Activated naive CD4-positive, alpha-beta T cell (primary cell): ENCODE measurements at places on chromosomes 16 and 17.

DNA sequence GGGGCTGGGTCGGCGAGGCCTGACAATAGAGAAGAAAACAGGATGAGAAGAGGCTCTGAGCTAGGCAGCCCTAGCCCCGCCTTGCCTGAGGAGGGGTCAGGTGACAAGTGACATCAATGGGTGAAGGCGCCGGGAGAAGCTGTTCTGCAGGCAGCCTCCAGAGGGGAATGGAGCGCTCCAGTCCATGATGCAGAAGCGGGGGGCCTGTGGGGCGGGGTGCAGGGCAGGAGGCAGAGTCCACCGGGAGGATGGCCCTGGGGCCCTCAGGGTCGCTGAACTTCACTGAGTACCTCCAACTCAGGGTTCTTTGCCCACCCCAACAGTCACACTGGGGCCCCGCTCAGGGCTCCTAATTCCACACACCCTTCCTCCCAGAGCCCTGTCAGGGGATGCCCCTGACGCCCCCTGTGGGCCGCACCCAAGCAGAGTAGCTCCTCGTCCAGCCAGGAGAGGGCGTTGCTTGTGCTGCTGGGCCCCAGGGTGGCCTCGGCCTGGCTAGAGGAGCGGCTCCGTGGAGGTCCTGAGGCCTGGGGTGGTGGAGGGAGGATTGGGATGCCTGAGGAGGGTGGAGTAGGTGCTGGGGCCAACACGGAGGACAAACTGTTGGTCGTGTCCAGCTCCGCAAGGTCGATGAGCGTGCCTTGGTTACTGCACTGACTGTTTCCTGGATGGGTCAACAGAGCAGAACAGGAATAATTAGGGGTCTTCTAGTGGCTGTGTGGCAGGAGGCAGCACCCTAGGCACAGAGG, 20.8 kb downstream of the GGA3 start:
- DNase-seq: no peak

DNA sequence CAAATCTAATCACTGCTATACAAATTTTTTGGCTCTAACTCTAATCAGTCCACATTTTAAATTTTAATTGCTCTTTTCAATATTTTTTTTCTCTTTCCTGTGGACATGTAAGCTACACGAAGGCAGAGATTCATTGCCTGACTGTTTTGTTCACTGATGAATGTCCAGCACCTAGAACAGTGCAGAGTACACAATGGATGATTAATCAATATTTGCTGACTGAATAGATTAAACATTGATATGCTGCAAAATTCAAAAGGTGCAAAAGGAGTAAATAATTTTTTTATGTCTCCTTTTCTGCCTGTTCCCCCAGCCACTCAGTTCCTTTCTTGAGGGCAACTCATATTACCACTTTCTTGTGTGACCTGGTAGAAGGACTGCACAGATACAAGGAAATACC, 32.8 kb downstream of the SCNN1B start:
- no peak for DNase-seq

GRCh38 chr17:70517816-70518215, 348.5 kb downstream of the KCNJ2 start:
- no peak for DNase-seq

DNA sequence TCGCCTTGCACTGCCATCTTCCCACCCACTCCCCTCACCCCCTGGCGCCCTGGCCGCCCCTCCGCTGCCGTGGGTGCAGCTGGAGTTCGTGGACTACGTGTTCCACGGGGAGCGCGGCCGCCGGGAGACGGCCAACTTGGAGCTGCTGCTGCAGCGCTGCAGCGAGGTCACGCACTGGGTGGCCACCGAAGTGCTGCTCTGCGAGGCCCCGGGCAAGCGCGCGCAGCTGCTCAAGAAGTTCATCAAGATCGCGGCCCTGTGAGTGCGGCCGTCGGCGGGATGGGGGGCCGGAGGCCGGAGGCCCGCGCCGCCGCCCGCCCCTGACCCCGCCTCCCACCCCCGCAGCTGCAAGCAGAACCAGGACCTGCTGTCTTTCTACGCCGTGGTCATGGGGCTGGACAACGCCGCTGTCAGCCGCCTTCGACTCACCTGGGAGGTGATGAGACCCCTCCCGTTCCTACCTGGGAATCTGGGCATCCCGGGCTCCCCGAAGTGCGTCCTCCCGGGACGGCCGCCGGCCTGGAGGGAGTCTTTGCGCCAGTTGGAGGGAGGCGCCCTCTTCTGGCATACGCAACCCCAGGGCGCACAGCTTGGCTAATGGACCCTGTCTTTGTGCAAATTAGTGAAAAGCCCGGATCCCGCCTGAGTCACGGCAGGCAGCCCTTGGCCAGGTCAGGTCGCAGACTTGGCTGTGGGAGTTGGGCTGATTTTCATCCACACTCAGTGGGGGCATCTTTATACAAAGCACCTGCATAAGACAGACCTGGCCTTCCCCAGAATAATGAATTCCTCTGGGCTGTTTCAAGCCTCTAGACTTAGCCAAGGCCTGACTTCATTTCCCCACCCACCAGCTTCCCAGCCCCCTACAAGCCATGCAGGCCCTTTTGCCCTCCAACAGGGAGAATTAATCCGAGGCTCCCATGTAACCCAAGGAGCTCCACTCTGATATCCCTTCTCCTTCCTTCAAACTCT, 14.3 kb downstream of the RAPGEFL1 start:
- DNase-seq: no peak

DNA sequence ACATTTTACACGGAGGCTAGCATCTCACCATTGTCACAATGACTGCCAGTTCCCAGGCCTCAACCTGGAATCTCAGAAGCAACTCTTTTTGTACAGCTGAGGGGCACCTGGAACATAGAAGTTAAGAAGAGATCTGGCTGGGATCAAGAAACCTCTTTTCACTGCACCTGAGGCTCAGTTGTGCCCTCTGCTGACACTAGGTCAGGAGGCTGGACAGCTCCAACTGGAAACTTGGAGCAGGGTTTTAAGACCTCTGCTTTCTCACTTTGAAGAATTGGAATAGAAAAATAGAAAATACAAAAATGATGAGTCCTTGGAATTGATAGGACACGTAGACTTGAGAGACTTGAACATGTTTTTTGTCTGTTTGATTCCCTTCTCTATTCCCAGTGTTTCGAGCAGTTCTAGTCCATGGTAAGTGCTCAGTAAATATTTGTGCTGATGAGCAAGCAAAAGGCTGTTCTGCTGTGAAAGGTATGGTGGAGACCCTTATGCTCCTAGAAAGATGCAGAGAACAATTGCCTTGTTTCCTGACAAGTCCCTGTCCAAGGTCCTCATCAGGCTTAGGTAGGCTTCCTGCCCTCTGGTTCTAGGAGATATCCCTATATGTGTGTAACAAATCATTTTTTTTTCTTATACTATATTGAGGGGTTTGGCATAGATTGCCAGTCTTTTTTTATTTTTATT, 13.6 kb upstream of the PPM1D start:
- DNase-seq: no peak
